ENCODE measurements at places on chromosomes 16 and 17.

GRCh38 chr17:2909175-2909845, 113.1 kb downstream of the RAP1GAP2 start:
- no peak overlapping the region for H3K4me3 ChIP-seq
- no peak overlapping the region for H3K27ac ChIP-seq
- peaks cover 3% of the 10 kb centered on the region for H3K27me3 ChIP-seq
- no peaks in the 10 kb centered on the region for H3K4me1 ChIP-seq
- DNase-seq, result no peak

- H3K27me3 ChIP-seq, result peaks cover 2% of the 10 kb centered on the region
- H3K4me1 ChIP-seq, result peaks cover 21% of the 10 kb centered on the region
- H3K4me3 ChIP-seq, result no peak overlapping the region
- no peaks in the 10 kb centered on the region for H3K36me3 ChIP-seq
These were observed 145.6 kb upstream of the TBX2 start for GRCh38 chr17:61253937-61254574.

- H3K27ac ChIP-seq, result no peak overlapping the region
- DNase-seq, result no peak
- no peak overlapping the region for H3K4me3 ChIP-seq
- H3K36me3 ChIP-seq, result no peaks in the 10 kb centered on the region
These were observed 6.0 kb upstream of the NT5M start for GRCh38 chr17:17297217-17297616.

DNA sequence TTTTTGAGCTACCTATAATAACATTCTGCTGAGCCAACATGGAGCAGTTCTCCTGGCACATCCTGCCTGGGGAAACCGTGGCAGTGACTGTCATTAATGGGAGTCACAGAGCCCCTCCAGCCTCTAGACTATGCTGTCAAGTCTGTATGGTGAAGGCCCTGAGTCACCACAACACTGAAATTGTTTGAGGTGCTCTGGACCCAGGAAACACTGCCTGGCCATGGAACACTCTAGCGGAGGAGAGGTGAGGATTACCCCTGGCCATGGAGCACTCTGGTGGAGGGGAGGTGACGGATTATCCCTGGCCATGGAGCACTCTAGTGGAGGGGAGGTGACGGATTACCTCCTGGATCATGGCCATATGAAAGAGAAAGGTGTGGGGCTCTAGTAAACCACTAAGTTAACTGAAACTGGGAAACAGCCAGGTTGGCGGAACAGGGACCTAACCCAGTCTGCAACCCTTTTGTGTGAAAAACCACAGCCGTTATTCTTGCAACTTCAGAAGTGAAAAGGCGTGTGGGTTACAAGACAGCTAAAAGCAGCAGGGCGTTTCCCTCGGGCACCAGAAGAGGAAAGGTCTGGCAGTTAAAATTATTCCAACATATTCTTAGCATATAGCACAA, 156.7 kb downstream of the KCNJ12 start:
- H3K27ac ChIP-seq, result no peak overlapping the region
- no peaks in the 10 kb centered on the region for H3K27me3 ChIP-seq
- peaks cover 3% of the 10 kb centered on the region for H3K4me1 ChIP-seq
- H3K36me3 ChIP-seq, result peaks cover 8% of the 10 kb centered on the region

GRCh38 chr16:17520561-17520960, 49.8 kb upstream of the XYLT1 start:
- H3K27me3 ChIP-seq, result peaks cover 1% of the 10 kb centered on the region
- no peak overlapping the region for H3K4me3 ChIP-seq
- DNase-seq, result no peak
- H3K27ac ChIP-seq, result no peak overlapping the region
- peaks cover 2% of the 10 kb centered on the region for H3K4me1 ChIP-seq

DNA sequence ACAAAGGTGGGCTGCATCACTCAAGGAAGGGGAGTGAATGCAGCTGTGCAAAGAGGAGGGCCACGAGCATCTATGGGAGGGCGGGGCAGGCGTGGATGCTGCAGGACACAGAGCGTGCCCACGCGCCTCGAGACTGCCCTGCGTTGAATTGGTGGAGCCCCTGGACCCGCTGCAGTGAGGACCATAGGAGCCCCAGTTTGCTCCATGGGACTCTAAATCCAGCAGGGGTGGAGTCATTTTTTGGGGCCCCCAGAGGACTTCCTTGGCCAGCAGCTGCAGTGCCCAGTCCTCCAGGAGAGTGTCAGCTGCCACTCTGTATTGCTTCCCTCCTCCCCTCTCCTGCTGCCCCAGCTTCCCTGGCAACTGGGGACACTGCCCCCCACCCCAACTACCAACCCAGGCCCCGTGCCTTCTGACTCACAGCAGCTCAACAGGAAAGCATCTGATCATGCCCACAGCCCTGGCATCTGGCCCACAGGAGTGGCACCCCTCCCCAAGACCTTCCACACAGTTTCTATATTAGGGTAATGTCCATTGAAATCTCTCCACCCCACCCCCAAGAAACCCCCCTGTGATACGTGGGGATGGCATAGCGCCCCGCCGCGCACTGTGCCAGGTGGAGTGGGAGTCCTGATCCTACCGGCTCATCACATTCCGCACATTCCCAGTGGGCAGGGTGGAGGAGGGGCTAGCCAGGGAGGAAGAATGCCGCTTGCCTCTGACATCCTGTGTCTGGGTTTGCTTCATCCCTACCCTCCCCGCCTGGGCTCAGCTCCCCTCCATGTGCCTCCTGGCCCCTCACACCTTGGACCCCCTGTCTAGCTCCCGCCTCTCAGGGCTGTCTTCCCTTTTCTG, 27.8 kb upstream of the ITGA3 start:
- peaks cover 9% of the 10 kb centered on the region for H3K4me1 ChIP-seq
- no peak overlapping the region for H3K4me3 ChIP-seq
- no peaks in the 10 kb centered on the region for H3K36me3 ChIP-seq
- H3K27ac ChIP-seq, result peak overlapping the region; percentile 34
- DNase-seq, result peak; percentile 36
- peaks cover 7% of the 10 kb centered on the region for H3K27me3 ChIP-seq

- no peaks in the 10 kb centered on the region for H3K36me3 ChIP-seq
- no peak overlapping the region for H3K4me3 ChIP-seq
- peaks cover 5% of the 10 kb centered on the region for H3K4me1 ChIP-seq
- H3K27ac ChIP-seq, result no peak overlapping the region
- no peak for DNase-seq
- peaks cover 2% of the 10 kb centered on the region for H3K27me3 ChIP-seq
These were observed 213.3 kb upstream of the AXIN2 start for GRCh38 chr17:65774787-65775186.

GRCh38 chr17:43025290-43025657, 243 bp downstream of the RND2 start:
- peak overlapping the region; percentile 91 for H3K4me3 ChIP-seq
- DNase-seq, result no peak
- H3K36me3 ChIP-seq, result peaks cover 4% of the 10 kb centered on the region
- peak overlapping the region; percentile 42 for H3K27ac ChIP-seq
- peaks cover 7% of the 10 kb centered on the region for H3K4me1 ChIP-seq

GRCh38 chr16:81437865-81438264, 6.7 kb upstream of the CMIP start:
- no peak overlapping the region for H3K27ac ChIP-seq
- no peak for DNase-seq
- H3K4me3 ChIP-seq, result no peak overlapping the region
- peaks cover 10% of the 10 kb centered on the region for H3K27me3 ChIP-seq

- H3K4me1 ChIP-seq, result peaks cover 12% of the 10 kb centered on the region
- H3K27ac ChIP-seq, result peak overlapping the region; percentile 16
- no peak for DNase-seq
- peaks cover 11% of the 10 kb centered on the region for H3K27me3 ChIP-seq
- no peak overlapping the region for H3K4me3 ChIP-seq
- peaks cover 18% of the 10 kb centered on the region for H3K36me3 ChIP-seq
These were observed 25.4 kb downstream of the B9D1 start for GRCh38 chr17:19336938-19337711.

GRCh38 chr16:78348068-78348467, 248.6 kb downstream of the WWOX start:
- H3K4me3 ChIP-seq, result no peak overlapping the region
- no peaks in the 10 kb centered on the region for H3K4me1 ChIP-seq
- H3K27me3 ChIP-seq, result no peaks in the 10 kb centered on the region
- no peak for DNase-seq
- H3K27ac ChIP-seq, result no peak overlapping the region
- no peaks in the 10 kb centered on the region for H3K36me3 ChIP-seq

DNA sequence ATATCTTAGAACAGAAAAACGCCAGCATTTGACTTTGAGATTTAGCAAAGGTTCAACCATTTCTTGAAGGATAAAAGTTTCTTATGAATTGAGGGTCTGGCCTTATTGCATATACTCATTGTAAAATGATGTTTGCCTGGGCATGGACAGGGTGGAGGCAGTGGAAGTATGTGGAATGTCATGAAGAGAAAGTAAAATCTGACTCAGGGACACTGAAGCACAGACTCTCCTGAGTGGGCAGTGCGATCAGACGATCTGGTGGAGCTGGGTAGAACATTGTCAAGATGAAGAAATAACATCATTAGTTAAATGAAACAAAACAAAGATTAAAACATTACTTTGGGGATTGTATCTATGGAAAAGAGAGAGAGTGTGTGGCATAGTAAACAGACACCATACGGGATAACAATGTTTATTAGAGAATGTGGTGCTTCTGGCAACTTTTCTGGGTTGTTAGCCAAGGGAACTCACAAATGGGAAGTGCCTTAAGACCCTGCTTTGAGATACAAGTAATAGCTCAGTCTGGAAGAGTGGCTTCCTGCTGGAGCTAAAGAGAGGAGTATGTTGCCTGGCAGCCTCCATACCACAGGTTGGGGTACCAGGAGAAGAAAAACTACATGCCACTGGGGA, 4.4 kb downstream of the MAP3K3 start:
- no peak for DNase-seq
- H3K36me3 ChIP-seq, result peaks cover 4% of the 10 kb centered on the region
- H3K27me3 ChIP-seq, result peaks cover 17% of the 10 kb centered on the region
- H3K4me3 ChIP-seq, result no peak overlapping the region

Data from endothelial cell (in vitro differentiated cells).